ENCODE measurements at places on chromosomes 2 and 18. TPM values are rescaled to one million over a fixed set of nuclear protein-coding genes. Genes with fewer than 3 reads are reported as not detected.
A peak's percentile ranks its signal among the peaks of the same experiment; 100 is the strongest.

EFHD1 gene
- 4.1 TPM for total RNA-seq

DNA sequence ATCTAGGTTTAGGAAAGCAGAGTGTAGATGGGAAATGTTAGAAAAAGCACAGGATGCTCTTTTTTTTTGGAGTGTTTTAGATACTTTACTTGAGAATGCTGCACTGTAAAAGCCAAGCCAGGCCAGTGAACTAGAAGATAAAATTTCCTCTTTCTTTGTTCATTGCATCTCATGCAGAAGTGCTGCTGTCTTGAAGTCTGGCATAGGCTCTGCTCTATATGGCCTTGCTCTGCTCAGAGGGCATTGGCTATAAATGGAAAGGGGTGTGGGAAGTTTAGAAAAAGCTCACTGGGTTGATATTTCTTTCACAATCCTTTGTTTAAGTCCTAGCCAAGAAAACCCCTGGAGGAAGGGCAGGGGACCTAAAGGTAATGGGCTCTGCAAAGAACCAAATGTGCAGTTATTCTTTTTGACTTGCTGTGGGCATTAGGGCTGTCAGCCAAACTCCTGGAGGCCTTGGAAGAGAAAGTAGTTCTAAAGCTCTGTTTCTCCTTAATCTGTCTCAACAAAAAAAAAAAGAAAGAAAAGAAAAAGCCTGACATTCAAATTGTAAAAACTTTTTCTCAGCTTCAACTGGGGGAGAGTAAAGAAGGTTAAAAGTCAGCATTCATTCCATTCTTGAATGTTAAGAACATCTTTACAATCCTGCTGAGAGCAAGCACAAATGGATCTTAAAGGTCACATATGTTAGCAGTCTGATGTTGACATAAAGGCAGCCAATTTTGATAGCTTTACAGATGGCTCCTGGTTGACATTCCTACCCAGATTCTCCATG lies 338.3 kb downstream of the GULP1 start:
- no peak for DNase-seq

DNA sequence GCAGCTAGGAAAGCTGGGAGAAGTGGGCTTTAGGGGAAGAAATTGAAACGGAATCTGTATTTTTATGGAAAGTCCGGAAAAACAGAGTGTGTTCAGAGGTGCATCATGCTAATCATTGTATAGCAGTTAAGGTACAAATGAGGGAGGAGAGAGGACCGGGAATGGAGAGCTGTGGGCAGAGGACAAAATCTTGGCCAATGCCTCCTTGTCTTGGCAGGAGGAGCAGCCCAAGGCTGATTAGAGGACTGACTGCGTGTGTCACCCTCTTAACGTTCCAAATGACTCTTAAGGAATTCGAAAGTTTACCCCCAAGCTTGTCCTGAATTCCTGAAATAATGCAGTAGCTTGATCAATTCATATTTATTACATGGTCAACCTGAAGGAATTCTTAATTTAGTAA lies 81.0 kb downstream of the ZNF236 start:
- DNase-seq, result no peak

DNA sequence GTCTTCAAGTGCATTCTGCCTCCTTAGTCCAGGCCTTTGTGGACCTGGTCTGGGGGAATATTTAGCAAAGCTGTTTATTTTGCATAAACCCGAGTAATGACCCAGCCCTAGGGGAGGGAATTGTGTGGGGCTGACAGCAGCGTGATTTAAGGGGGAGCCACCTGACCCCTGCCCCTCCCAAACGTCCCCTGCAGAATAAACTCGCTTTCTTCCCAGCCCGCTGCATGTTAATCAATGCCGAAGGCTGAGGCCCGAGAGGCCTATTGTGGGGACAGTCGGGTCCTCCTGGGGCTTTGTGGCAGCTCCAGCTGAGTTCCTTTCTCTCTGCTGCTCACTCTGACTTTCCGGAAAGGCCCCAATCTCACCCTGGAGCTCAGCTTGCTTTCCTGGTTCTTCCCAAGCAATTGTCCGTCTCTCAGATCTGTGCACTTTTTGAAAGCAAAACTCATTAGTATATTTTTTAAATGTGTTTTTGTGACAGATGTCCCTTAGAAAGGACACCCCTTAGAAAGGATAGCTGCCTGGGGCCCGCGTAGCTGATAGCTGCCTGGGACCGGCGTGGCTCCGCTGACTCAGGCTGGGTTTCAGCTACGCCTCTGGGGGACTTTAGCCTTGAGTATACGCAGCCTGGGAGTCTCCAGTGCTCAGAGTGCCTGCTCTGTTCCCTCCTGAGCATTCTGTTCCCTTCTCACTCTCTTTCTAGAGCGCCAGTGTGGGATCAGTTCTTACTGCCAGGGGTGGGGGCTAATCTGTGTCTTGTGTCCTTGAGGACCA lies 158.3 kb downstream of the GLI2 start:
- DNase-seq, result peak; percentile 63

GRCh38 chr2:233387225-233387624 lies 32.9 kb downstream of the DGKD start:
- DNase-seq, result no peak

PLCD4 gene
- total RNA-seq, result 0.37 TPM

DNA sequence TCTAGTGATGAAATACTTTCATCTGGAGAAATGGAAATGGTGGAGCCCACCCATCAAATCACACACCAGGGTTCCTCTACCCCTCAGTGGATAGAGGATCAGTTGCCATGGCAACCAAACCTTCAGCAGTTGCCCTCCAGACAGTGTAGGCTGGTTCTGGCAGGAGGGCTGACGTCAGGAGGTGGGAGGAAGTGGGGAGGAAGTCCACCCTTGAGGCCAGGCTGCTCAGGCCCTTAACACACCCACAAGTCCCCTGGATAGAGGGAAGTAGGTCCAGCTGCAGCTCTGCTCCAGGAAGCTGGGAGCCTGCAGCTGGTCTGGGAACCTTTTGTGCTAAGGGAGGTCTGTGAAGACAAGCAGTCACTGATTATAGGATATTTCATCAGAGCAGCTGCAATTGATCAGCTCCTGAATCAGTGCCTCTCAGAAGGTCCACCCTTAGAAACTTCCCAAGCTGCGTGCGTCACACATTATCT lies 186.6 kb downstream of the MTX2 start:
- peak; percentile 12 for DNase-seq

UGT1A1 gene
- total RNA-seq, result not detected

- DNase-seq, result no peak
These were observed 126.2 kb upstream of the LGALSL start for GRCh38 chr2:64327510-64328414.

SKOR2 gene
- 1.4 TPM for total RNA-seq

- no peak for DNase-seq
These were observed 156.7 kb downstream of the TTN start for GRCh38 chr2:178650554-178650953.

DNA sequence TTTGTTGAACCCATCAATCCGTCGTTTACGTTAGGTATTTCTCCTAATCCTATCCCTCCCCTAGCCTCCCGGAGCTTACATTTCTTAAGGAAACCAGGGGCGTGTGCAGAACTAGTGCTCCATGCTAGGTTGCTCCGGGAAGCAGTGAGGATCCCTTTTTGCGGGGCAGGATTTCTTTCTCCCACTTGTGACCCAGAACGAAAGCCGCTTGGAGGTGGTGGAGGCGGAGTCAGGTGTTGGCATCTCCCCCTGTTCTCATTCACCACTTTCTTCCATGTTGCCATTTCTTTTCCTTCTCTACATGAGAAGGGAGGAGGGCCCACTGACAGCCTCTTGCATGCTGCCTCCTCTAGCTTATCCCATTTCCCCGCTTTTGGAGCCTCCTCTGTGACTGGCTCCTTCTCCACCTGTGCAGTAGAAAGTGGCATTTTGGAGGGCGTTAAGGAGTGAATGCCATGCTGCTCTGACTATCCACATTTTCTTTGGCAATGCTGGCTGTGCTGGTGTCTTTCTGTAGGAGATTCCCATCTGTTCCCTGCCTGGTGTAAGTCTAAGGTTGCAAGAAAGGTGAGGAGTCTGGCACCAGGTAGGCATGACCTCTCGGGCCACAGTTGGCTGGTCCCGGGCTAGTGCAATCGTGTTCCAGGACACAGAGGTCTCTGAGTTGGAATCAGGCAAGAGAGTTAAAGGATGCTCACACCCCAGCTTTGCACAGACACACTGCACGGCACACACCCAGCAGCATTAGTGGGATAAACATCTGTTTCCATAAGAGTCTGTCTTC lies 89.5 kb downstream of the ACKR3 start:
- DNase-seq, result no peak

GRCh38 chr2:73700131-73700611 lies 37.0 kb downstream of the TPRKB start:
- DNase-seq, result no peak

CYP26B1 gene
- 16.4 TPM for total RNA-seq

- DNase-seq, result no peak
These were observed 397.2 kb upstream of the FANCL start for GRCh38 chr2:58638256-58638805.

SLC8A1 gene
- total RNA-seq, result 4.7 TPM

GRCh38 chr2:102099536-102100298 lies 42.8 kb upstream of the IL1R1 start:
- no peak for DNase-seq

PIEZO2 gene
- 17.0 TPM for total RNA-seq

DNA sequence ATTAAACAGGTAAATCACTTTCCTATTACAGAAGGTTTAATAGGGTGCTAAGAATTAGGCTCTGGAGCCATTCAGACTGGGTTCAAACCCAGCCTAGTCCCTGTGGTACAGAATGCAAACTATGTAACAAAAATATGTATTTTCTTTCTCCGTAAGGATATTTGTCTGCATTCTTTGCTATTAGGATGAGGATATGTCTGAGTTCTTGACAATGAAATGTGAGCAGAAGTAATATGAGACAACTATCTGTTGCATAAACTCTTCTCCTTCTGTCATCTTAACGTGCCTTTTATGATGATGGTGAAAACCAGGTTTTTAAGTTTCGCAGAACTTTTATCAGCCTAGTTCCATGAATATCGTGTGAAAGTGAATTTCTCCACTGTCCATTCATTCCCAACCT lies 1129.1 kb upstream of the ZEB2 start:
- DNase-seq, result no peak

GRCh38 chr18:13409997-13410396 lies 191.4 kb downstream of the LDLRAD4 start:
- DNase-seq, result no peak

GRCh38 chr2:60475123-60475830 lies 78.2 kb downstream of the BCL11A start:
- no peak for DNase-seq

DNA sequence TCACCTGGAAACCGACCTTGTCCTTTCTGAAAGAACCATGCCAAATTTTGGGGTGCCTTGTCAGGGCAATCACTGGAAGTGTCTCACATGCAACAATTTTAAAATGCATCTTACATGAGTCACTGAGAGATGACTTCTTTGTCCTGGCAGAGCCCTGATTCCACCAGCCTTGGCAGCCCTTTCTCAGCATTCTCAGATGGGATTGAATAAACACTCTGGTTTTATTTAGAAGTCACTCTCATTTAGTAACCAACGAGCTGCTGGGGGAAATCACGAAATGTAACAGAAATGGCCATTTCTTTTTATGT lies 3.8 kb upstream of the ATP8B1 start:
- DNase-seq, result no peak

ADD2 gene
- total RNA-seq, result 31.8 TPM

DNA sequence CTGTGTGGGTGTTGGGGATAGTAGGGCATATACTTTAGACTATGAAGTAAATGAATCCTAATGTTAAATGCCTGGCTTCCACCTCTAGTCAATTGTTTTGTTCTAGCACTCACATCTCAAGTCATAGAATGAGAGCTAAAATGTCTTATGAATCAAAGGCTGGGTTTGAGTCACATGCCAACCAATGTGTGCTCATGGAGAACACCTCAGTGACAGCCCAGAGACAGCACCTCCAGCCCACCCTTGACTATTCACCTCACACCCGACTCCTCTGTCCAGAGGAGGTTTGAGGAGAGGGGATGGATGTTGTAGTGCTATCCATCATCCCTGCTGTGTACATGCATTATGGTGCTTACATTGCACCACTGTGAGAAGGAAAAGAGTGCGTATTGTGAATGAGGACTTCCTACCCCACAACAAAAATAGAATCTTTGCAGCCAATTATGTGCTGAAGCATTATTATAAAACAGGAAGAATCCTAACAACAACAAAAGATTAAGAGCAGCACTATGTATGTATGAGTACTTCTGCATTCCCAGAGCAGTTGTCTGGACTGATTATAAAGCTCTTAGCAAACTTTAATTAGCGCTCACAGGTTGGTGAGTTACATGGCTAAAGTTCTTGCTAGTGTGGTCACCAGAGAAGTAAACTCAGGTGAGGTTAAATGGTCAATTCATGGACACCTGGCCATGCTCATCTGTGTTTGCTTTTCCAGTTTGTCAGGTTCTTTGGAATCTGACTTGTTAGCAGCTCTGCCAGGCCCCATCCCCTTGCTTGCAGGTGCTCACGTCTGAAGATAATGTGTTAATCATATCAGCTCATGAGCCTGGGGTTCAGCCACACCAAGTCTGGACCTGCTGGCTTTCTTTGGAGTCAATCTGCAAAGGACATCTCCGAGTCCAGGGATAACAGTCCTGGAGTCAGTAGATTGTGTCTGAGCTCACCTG lies 55.3 kb upstream of the NABP1 start:
- DNase-seq, result no peak

CIDEA gene
- total RNA-seq, result not detected

C2orf74 gene
- 9.0 TPM for total RNA-seq

STEAP3 gene
- total RNA-seq, result 0.73 TPM

DNA sequence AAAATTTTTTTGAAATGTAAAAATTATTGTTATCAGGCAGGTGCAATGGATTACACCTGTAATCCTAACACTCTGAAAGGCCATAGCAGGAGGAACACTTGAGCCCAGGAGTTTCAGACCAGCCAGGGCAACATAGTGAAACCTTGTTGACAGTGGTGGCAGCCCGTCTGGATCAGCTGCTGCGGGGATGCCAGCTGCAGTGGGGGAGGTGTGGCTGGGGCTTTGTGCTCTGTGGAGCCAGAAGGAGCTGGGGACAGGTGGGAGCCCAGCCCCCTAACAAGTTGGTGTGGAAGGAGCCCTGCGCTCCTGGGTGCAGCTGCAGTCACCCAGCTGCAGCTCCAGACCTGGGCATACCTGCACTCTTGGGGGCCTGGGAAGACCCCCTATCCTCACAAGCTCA lies 182.4 kb upstream of the MC4R start:
- no peak for DNase-seq

GRCh38 chr2:156473445-156473844 lies 37.3 kb downstream of the GPD2 start:
- no peak for DNase-seq

DNA sequence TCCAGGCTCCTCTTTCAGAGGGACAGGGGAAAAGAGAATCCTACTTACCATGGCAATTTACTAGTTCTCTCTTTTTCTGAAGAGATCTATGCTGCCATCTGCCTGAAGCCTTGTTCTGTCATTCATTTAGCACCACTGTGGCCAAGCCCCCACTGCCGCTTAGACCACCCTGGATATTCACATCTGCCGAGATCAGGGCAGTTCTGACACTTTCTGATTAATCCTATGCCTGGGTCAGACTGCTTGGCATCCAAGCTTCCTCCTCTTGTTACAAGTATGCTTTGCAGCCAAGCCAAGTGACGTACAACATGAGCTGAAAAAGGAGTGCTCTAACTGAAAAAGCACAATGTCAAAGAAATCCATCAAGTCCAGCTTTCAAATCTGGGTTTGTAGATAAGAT lies 332.6 kb downstream of the SUCLG1 start:
- DNase-seq, result no peak

- DNase-seq, result no peak
These were observed 120.7 kb upstream of the FHL2 start for GRCh38 chr2:105519516-105519915.

STAT4 gene
- 1.0 TPM for total RNA-seq

- DNase-seq, result peak; percentile 22
These were observed 38.4 kb downstream of the EPAS1 start for GRCh38 chr2:46335391-46336282.

GRCh38 chr2:61356958-61357350 lies 113.9 kb downstream of the USP34 start:
- DNase-seq, result no peak
